Thymus (tissue), 14 donors: ENCODE measurements at places on chromosomes 6 and 20.

DNA sequence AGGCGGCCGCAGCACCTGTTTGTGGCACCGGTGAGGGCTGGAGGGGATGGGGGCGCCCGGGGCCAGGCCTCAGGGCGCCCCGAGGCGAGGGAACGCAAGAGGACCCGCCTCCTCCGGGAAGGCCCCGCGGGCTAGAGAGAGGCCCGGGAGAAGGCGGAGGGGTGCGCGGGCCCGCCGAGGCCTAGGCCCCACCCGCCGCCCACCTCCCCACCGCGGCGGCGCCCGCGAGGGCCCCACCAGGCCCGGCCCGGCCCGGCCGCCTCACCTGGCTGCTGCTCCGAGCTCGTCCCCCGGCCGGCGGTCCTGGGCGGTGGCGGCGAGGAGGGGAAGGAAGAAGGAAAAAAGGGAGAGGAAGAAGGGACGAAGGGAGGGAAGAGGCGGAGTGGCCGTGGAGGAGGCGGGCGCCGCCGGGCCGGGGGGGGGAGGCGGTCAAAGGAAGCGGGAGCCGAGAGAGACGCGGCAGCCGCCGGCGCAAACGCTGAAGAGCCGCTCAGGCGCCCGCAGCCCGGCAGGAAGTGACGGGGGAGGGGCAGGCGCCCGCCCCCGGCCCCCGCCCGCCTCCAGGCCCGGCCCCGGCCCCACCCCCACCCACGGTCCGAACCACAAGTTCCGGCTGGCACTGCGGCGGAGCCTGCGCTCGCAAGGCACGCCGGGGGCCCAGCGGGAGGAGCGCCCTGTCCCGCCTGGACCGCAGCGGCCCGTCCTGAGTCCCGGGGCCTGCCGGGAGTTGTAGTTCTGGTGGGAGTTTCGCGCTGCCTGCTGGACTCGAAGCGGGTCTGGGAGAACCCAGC is at the start of gene STAU1:
Gene STAU1 (minus strand): TSS at position 484 of the 791 bp plus-strand sequence. CDS start 22,133 bp downstream, outside the sequence.
- peak; percentile 92 for DNase-seq

- DNase-seq = no peak
Observed at GRCh38 chr20:49278818-49279676, 1.2 kb upstream of the ZNFX1 start.

DNA sequence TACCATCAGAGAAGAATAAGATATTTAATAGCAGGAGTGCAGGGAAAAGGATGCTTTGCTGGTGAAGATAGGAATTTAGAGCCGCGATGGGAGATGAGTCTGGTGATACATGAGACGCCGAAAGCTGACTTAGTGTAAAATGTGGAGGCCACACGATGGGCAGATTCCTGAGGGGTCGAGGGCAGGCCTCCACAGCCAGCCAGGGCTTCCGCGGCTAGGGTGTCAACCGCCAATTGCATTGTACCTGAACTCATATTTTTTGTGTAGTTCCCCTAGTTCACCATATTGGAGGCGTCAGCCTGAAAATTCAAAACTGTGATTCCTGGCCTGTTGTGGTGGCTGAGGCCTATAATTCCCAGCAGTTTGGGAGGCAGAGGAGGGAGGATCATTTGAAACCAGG is 8.5 kb downstream of the ETV7 start:
- no peak for DNase-seq

- DNase-seq = no peak
Observed at GRCh38 chr6:34888514-34888856, 570 bp upstream of the ANKS1A start.

DNA sequence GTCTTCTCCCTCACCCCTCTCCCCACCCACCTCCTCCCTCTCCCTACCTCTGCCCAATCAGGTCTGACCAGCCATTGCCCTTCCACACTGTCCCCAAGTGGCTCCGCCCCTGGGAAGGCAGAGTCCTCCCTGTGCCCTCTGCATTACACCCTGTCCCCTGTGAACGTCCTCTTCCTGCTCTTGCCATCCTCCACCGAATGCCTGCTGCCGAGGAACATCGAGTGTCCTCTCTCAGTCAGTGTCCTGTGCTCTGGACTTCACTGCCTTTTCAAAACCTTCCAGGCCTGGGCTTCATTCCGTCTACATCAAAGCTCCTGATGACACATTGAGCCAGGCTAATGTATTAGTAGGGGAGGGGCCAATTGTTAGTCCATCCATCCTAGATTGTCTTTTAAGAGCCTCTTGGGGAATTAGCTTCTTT is 3.3 kb upstream of the PACSIN1 start:
- DNase-seq = no peak
